ENCODE measurements at places on chromosomes 6 and 20.

GRCh38 chr6:34597605-34598353 is 41.6 kb upstream of the SPDEF start:
- DNase-seq, result no peak

DNA sequence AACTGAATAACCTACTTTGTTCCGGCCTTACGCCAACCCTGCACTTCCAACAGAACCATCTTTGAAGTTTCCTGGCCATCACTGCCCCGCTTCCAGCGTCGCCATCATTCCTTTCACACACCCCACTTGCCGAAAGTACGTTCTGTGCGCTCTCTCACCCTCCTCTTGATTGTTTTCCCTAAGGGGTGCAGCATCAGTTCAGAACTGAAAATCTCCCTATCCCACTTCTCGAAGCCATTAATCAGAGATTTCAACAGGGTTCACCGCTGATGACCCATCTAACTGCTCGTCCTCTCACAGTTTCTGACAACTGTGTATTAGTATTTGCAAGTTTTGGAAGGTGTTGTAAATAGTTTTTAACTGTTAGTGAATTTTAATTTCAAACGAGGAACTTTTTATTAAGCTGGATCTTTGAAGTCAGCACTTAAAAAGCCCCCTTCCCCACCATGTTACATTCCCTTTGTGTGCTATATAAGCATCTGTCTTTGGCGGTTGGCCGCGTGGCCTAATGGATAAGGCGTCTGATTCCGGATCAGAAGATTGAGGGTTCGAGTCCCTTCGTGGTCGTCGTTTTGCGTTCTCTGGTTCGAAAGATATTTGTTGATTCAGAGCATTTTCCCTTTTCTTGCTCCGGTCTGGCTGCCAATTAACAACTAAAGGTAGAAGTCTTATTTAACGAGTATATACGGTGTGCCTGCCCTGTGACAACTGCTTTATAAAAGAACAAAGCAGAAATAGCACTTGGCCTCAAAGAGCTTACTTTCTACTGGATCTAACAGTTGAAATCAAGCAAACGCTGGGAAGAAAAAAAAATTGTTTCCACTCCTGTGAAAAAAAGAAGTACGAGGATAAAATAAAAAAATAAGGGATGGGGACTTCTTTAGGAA is 42.6 kb downstream of the TRIM27 start:
- DNase-seq, result peak; percentile 67

DNA sequence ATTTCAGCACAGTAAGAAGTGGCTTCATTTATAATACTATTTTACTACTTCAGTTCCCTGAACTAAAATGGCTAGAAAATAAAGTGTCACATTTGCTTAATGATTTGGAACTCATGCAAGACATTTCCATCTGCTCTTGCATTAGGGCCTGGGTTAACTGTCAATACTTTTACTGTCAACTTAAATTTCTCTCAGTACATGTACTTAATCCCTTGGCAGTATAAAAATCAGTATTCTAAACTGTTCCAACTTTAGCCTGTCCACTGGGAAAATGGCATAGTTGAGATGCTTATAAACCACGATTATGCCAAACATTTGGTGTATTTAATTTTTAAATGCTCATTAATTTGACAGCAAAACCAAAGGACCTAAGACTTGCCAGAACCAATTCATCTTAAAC is 154.5 kb downstream of the ASCC3 start:
- no peak for DNase-seq

DNA sequence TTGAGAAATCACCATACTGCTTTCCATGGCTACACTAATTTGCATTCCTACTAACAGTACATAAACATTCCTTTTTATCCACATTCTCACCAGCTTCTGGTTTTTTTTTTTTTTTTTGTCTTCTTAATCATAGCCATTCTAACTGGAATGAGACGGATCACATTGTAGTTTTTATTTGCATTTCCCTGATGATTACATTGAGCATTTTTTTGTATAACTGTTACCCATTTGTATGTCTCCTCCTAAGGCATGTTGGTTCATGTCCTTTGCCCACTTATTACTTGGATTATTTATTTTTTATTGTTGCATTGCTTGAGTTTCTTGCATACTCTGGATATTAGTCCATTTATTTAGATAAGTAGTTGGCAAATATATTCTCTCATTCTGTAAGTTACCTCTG is 258.0 kb downstream of the MEI4 start:
- no peak for DNase-seq

DNA sequence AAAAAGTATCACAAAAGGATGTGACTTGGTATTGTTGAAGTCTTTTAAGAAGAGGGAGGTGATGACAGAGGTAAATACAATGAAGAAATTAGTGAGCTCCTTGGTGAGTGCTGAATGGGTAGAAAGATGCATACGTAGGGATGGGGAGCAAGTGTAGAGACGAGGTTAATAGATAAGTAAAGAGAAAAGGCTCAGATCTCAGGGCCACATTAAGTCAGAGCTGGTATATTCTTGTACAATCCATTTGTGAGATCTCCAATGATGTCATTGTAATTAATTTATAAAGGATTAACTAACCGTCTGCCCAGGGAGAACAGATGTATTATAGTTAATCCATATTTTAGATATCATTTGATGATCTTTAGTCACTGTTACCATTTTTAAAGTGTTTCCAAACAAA is 43.4 kb downstream of the SMPDL3A start:
- DNase-seq, result no peak

GRCh38 chr6:25560865-25561264 is 91.2 kb upstream of the SCGN start:
- DNase-seq, result no peak

GRCh38 chr6:40336940-40337760 is 250.0 kb downstream of the LRFN2 start:
- no peak for DNase-seq

DNA sequence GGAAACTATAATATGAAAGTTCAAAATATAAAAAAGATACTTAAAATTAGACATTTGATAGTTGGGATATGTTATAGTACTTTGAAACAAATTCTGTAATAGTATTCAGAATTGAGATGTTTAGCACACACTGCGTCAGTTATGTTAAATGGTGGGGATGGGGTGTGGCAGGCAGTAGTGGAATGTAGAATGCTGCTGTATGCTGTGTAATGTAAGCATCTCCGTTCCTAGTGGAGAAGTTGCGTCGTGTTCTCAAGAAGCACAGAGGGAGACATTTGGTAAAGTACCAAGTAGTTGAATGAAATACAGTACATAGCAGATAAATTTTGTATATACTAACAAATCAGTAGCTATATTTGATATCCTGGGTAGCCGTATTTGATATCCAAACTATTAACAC is 192.4 kb downstream of the ZFAND3 start:
- DNase-seq, result no peak

- DNase-seq, result no peak
Observed at GRCh38 chr6:147666255-147666654, 157.8 kb downstream of the SAMD5 start.
